Upper lobe of left lung (tissue), 6 donors: ENCODE measurements at places on chromosomes 12 and 14.

DNA sequence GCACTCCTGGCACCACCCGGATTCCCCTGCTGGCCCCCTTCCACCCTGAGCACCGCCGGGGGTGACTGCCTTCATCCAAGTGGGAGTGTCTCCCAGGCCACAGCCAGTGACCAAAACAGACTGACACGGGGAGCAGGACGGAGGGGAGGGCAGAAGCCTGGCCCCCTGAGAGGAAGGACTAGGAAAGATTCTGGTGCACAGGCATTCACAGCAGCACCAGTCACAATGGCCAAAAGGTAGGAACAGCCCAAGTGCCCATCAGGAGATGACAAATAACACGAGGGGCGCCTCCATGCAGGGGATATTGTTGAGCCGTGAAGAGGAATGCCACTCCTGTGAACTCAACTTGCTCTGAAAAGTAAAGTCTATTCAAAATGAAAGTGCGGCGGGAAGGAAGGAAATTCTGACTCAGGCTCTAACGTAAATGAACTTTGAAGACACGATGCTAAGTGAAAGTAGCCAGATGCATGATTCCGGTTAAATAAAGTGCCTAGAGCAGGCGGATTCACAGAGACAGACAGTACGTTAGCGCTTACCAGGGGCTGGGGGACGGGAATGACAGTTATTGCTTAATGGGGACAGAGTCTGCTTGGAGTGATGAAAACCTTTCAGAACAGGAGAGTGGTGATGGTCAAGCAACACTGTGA lies 146.1 kb upstream of the NCOR2 start:
- peak; percentile 44 for DNase-seq

DNA sequence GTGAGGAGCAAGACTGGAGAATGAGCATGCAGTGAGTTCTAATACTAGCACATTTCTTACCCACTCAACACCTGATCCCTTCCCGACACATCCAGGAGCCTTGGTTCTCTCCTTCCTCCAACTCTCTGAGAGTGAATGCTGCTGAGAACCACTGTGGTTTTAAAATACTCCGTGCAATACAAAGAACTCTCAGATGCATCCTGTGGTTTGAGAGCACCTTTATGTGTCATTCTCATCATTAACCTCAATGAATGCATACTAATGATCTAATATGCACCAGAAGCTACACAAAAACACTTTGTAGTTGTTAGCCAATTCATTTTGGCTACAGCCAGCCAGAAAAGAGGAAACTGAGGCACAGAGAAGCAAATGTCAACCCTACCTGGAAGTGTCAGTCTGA lies 87.6 kb downstream of the GALNT8 start:
- DNase-seq, result no peak

- no peak for DNase-seq
Observed at GRCh38 chr14:85813040-85813439, 283.1 kb downstream of the FLRT2 start.

DNA sequence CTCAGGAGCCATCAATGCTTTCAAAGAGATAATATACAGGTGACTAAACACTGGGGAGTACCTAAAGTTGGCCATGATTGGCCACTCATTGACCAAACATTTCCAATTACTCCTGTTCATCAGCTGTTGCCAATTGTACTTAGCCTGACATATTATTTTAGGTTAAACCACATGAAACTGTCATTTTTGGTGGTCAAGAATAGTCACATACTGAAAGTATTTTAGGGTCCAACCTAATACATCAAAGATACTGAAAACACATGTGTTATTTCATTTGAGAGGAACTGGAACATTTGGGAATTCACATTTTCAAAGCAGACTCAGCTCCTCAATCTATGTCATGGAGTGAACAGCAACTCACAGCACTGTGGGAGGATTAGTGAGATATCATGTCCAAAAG lies 63.9 kb upstream of the KCNA5 start:
- no peak for DNase-seq

DNA sequence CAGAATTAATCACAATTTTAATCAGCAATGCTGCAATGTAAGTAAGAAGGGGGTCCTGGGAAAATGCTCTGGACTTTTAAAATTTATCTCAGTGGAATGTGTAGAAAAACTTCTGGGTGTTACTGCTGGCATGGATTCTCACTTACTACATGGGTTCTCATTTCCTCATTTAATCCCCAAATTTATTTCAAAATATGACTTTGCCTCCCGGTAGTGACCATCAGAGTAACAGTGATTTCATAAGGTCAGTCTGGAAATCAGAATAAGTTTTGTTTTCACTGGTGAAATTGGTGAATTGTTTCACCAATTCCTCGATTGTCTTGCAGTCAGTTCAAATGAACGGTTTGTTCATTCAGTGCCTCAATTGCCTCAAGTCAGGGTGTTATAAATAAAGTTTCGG lies 22.3 kb upstream of the DDHD1 start:
- no peak for DNase-seq

DNA sequence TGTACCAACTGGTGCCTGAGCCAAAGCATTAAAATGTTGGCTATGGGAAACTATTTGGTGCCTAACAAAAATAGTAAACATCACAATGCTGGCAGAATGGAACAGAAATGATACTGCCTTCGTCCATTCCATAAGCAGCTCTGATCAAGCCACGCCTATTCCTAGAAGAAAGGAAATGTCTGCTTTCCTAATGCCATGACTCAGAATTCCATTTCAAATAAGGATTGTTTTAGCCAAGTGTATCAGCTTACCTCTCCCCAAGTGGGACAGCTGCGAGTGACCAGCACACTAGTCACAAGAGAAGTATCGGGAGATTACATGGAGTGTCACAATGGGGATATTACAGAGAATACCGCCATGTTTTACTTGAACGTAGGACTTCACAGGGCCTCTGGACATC lies 38.7 kb downstream of the GLT8D2 start:
- no peak for DNase-seq

GRCh38 chr14:100296106-100296651 lies 10.1 kb downstream of the SLC25A29 start:
- DNase-seq, result no peak

GRCh38 chr14:100896369-100897060 lies 7.0 kb downstream of the RTL1 start:
- peak; percentile 45 for DNase-seq

DNA sequence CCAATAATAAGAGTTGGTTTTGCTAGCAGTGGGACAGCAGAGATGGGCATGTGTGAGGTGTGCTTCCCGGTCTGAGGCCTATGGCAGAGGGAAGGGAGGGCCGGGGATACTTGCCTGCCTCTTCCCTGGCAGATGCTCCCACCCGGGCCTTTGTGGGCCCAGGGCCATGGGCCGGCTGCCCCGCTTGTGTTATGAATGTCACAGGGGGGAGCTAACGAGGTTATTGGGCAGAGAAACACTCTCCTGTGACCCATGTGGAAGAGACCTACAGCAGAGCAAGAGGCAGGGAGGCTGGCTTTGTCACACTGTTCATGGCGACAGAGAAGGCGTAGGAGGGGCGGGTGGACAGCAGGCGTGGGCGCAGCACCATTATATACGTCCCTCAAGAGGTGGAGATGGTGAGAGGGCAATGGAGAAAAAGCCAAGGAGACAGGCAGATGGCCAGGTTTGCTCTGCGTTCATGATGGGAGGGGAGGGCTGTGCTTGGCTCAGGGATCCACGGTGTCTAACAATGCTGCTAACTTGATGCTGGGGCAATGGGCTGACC lies 13.3 kb downstream of the CCND2 start:
- no peak for DNase-seq

- no peak for DNase-seq
Observed at GRCh38 chr14:56294128-56294527, 175.9 kb downstream of the PELI2 start.

DNA sequence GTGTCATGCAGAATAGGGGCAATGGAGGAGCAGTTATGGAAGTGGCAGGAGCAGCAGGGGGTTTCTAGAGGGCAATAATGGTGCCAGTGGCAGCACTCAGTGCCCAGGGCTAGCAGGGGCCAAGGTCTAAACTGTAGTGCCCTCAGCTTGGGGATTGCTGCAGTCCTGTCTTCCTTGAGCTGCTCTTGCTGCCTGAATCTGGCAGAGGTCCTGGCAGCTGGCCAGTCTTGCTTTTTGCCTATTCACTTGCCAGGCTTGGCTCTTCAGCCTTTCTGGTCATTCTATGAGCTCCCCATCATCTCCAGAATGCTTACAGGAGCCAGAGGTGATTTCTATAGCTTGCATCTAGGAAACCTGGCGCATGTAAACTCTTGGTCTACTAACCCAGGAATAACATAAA lies 72.0 kb downstream of the SUDS3 start:
- no peak for DNase-seq

DNA sequence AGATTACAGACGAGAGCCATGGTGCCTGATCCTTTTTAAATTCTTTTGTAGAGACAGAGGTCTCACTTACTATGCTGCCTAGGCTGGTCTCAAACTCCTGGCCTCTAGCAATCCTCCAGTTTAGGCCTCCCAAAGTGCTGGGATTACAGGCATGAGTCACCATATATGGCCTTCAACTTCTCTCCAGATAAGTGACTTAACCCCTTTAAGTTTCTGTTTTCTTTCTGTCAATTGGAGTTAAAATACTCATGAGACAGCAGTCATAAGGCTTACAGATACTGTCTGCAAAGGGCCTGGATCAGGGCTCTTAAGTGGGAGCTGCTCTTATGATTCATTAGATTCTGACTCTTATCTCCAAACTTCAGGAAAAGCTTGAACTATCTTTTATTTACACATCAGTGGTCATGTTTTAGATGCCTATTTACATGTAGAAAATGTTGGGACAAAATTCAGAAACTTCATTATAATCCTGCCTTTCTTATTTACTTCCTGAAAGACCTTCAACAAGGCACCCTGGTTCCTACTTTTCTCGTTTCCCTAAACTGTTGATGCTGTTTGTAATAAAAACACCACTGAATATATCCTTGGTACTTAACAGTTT lies 271.5 kb upstream of the TBX3 start:
- no peak for DNase-seq

GRCh38 chr12:53160673-53161072 lies 19.8 kb upstream of the ZNF740 start:
- DNase-seq, result no peak

DNA sequence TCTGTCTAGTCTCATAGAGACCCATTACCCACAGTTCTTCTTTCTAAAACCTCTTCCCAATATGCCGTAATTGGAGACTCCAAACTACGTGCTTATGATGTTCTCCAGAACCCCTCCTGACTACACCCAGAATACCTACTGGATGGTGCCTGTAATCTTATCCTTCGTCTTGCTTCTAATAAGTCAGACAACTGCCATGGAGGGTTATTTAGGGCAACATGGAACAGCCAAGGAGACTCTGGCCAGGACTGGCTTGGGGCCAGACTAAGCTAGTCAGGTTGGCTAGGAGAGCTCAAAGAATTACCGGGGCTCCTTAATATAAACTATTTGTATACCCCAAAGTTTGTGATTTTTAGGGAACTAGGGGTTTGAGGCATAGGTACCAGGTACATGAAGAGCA lies 6.8 kb downstream of the PFKM start:
- no peak for DNase-seq

DNA sequence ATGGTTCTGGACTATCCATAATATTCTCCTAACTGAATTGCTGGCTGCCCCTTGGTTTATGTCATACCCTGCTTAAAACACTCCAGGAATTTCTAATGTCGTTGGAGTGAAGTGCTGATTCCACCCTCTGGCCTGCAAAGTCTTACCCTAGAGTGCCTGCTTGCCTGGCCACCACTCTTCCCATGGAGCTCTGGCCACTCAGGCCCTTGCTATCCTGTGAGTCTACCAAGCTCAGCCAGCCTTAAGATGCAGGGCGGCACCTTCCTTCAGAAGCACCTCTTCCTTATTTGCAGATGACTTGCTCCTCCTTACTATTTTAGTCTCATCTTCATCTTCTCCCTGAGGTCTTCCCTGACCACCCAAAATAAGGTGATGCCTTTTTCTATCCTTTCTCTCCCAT lies 35.3 kb downstream of the SLC6A15 start:
- DNase-seq, result no peak

- DNase-seq, result no peak
Observed at GRCh38 chr14:99884834-99885648, 91.8 kb downstream of the EML1 start.

- peak; percentile 58 for DNase-seq
Observed at GRCh38 chr12:54974279-54974678, 10.3 kb downstream of the TESPA1 start.

DNA sequence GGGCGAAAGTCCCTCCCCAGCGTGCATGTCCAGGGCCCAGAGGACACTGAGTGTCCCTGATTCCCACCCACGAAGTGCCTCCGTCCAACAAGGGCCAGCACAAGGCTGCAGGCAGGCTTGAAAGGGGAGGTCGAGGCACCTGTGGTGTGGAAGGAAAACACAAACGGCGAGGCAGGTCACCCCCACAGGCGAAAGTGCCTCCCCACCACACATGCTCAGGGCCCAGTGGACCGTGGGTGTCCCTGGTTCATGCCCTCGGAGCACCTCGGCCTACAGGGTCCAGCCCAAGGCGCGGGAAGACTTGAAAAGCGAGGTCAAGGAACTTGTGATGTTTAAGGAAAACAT lies 370.4 kb downstream of the ALG10 start:
- DNase-seq, result no peak

DNA sequence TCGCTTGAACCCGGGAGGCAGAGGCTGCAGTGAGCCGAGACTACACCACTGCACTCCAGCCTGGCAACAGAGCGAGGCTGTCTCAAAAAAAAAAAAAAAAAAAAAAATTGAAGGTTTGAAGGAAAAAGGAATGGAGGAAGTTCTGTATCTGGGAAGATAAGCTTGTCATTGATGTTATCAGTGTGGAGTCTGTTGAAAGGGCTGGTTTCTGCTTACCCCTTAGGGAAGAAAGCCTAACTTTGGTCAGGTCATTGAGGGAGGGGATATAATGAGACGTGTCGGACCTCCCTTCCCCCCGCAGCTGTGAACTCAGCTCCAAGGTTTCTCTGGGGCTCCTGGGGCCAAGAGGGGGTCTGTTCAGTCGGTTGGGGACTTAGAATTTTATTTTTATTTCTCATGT lies 16.4 kb downstream of the DAO start:
- no peak for DNase-seq

GRCh38 chr12:28425526-28425925 lies 235.3 kb downstream of the CCDC91 start:
- DNase-seq, result no peak

DNA sequence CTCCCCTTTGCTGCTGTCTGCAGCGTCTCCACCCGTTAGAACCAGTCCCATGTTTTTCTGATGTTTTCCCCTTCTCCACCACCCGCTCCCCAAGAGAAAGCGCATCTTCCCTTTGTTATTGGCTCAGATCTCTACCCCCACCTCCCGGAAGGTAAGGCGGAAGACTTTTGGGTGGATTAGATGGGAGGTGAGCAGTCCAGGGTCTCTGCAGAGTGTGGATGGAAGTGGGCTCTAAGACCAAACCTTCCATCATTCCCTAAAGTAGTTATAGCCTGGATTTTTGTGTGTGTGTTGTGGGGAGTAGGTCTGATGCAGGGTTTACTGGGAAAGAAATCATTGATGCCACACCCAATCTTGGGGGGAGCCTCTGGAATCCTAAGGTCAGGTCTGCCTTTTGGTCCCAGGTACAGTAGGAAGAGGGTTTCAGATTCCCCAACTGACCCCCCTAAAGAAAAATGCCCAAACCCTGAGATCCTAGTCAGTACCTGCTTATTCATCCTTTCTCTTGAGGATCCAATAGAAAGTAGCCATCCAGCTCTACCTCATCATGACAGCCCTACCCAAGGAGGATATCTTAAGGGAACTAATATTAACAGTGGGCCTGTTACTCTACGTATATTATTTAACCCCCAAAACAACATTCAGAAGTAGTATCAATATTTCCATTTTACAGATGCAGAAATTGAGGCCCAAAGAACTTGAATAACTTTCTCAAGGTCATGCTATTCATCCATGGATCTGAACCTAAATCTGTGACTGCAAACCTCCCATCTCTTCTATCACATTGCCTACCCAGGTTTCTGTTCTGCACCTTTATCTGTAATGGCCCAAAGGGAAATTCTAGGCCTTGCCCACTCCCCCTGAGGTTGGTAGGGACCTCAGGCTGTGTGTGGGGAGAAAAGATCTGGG lies 1.1 kb downstream of the KIF5A start:
- DNase-seq, result no peak
